ENCODE measurements at places on chromosomes 7 and 10.

DNA sequence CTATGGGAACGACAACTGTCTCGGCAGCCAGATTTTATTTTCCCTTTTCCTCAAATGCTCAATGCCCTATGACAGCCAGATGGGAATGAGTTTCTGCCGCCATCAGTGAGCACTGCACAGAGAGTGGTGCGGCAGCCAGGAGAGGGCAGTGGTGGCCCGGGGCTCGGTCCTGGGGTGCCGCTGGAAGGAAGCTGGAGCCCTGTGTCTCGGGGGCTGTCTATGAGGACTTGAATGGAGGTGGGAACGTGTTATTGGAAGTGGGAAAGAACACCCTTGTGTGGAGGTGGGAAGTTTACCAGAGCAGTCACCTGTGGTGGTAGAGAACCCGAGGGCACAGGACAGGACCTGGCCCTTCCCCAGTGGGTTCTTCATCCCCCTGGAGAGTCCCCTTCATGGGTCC lies 35.8 kb downstream of the JAKMIP3 start:
- DNase-seq: no peak

DNA sequence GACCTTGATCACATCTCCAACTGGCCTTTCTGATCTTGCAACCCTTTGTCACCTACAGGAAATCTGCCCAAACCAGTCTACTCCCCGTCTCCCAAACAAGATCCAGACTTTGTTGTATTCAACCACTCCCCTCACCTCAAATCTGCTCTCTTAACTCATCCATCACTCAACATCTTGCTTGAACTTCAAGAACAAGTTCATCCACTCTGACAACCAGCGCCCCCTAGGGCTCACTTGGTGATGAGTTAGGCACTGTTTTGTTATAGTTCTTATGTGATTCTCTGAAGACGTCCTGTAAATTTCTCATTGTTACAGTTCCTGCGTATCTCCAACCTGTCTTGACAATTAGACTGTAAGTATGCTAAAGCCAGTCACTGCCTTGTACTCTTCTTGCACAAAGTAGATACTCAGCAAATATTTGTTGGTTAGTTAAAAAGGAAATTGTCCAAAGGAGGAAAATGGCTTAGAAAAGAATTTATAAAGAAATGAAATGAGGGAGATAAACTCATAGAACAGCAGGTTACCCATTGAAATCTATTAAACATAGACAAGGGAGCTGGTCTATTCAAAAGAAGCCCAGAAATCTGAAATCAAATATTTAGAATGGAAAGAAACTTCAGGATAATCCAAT lies 5.3 kb downstream of the FRMD4A start:
- no peak for DNase-seq

DNA sequence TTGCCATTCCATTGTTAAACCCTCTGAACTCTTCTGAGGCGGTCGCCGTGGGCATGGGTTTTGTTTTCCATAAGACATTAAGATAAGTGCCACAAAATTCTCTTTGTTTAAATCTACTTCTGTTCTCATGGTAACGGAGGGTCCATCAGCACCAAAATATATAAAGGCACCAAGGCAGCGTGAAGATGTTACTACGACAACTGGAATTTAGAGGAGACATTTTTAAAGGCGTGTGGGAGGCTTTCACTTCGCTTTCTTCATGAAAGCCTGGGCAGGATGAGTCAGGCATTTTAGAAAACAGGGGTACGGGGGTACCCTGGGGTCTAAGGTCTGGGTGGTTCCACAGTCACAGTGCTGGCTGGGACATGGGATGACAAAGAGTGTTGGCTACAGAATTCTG lies 34.0 kb downstream of the SMKR1 start:
- no peak for DNase-seq

DNA sequence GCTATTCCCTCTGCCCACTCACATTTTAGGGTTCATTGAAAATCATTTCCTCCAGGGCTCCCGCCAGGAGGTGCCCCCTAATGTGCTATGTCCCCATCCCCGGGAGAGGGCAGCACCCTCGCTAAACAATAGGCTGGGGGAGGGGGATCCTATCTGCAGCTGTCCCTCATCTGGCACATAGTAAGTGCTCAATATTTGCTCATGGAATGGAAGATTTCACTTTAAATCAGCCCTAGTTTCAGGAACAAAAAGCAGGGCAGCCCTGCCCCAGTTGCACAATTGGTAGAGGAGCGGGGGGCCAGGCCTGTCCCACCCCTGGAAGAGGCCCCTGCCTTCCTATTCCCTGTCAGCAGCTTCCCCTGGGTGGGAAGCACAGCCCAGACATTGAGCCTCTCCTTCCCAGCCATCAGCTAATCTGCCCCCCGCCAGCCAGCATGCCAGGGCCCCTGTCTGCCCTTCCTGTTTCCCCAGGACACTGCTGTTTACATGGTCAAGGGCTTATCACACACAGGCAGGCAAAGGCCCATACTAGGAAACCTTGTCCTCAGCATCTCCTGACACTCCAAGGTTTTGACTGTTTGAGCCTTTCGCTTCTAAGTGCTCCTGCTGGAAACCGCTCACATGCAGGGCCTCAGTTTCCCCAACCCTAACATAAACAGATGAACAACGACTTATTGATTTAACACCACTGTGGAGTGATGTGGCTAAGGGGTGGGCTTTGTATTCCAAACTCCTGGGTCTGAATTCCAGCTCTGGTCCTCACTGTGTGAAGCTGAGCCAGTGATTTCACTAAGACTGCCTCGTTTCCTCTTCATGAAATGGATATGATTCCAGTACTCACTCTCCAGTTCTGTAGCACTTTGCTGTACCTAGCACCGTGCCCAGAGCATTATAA lies 130.7 kb upstream of the ZMIZ1 start:
- no peak for DNase-seq

DNA sequence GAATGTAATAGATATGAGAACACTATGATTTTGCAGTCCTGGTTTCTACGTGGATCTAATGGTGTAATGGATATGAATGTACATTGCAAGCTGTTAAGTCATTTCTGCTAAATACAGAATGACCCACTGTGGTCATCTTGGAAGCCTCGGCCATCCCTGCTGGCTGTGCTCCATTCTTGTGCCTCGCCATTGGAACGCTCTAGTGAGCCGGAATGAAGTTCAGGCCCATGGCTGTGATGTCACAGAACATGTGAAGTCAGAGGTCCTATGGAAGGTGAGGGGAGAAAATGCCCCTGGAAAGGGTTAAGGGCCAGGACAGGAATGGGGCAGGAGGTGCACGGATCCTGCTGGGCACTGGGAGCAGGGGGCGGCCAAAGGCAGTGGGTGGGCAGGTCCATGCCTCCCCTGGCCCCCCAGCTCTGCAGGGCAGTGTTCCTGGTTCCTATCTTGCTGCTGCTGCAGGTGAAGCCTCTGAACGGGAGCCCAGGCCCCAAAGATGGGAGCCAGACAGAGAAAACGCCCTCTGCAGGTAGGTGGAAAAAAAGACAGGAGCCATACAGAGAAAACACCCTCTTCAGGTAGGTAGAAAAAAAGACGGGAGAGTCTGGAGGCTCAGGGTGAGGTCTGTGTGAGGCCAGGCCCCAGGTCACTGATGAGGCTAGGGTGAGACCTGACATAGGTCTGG lies at the start of gene LLCFC1:
Gene LLCFC1, plus strand, starts transcription at position 259 of the 685 bp plus-strand sequence. Its CDS starts 138 bp downstream, at position 397.
- DNase-seq: no peak

GRCh38 chr7:107394831-107395230 lies 75.0 kb upstream of the GPR22 start:
- peak; percentile 4 for DNase-seq

DNA sequence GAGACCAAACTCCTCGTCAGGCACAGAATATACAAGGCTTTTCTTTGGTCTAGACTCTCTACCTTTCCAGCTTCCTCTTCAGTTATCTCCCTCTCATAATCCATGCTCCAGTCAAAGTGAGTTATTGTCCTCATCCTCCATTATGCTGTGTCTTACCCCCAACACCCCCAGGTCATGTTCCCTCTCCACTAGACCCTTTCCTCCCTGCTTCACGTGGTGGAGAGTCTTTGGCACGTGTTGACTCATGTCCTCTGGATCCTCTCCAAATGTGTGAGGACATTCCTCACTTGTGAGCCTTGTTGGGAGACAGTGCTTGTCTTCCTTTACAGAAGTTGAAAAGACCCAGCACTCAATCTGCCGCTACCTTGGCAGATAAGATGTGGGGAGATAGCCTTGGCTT lies 36.0 kb upstream of the DLD start:
- no peak for DNase-seq

DNA sequence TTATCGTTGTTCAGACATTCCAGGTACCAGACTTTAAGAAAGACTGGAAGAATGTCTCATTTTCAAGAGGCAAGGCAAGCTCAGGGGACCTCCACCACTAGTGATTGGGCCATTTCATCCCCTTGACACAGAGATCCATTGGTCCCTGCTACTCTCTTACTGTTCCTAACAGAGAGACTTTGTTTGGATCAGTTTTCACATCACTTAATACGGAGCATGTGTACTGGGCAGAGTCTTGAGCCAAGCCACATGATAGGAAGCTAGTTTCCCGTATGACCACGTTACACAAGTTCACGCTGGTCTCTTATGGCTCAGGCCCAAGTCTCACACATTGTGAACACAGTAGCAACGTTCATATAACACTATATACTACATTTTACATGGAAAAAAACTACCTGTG lies 269.9 kb downstream of the BAMBI start:
- no peak for DNase-seq

DNA sequence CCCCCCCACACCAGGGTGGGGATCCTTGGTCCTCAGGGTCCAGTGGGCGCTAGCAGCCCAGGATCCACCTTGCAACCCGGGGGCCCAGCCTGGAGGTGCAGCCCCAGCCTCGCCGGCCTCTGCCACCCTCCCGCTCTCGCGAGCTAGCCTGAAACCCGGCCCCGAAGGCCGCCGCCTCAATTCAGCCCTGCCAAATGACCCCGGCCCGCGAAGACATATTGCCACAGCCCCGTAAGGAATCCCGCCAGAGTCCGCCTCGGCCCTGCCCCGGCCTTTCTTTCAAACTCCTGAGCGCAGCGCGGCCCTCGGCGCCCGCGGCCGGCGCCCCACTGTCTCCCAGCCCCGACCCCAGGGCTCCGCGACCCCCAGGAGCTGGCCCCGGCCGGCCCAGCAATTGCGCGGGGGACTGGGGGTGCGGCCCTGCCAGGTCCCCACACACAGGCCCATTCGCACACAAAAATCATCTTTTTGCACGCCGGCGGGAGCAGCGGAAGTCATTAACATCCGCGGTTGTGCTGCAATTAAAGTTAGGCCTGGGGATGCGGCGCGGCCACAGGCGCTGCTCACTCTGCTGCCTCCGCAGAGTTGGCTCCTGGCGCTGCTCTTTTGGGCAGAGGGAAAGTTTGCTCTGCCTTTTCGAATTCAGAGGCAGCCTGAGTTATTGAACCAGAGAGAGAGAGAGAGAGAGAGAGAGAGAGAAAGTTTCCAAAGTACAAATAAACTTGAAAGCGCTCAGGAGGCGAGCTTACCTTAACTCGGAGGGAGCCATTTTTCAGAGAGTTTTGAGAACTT lies 4.0 kb downstream of the HOXA5 start:
- DNase-seq: no peak

GRCh38 chr10:7795605-7796004 lies 7.6 kb downstream of the ATP5F1C start:
- DNase-seq: no peak

DNA sequence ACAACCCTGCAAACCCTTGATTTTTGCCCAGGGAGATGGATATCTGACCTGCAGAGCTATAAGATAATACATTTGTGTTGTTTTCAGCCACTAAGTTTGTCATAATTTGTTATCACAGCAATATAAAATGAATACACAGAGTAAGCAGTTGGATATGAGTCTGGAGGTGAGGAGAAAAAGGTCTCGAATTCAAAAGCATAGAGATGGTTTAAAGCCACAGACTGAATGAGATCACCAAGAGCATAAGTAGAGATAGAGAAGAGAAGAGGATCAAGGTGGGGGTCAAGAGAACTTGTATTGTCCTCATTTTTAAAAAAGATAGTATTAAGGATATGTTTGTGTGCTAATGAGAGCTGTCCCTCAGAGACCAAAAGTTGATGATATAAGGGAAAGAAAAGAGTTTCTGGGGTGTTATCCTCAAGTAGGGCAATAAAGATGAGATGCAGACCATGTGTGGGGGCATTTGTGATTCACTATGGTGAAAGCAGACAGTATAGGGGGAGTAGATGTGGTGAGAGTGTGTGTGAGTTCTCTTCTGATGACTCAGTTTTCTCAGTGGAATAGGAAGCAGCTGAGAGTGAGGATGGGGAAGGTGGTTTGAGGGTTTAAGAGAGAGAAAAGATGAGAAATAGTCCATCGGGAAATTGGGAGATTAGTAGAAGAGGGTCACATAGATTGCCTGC lies 25.8 kb upstream of the PCGF5 start:
- no peak for DNase-seq

DNA sequence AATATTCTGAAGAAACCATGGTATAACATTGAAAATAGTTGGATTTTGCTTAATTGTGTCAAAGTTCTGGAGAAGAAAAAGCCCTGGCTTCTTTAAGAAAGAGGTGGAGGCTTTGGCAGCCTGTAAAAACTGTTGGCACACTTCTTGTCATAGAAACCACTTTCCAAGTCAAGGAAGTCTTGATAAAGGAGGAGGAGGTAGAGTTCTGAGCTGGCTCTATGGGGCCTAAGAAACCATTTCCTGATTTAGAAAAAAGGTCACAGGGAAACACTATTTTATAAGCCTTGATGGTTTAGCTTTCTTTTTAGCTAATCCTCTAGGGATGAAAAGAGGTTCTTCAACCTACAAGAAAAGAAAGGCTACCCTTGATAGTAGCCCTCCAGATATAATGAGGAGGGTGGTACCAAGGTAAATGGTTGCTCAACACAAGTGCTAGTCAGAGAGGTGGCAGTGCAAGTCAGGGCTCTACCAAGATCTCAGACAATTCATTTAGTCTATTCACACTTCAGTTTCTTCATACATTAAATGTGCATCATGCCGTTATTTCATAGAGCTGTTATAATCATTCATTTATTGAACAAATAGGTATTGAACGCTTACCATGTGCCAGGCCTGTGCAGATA lies 346.9 kb downstream of the RNLS start:
- no peak for DNase-seq

DNA sequence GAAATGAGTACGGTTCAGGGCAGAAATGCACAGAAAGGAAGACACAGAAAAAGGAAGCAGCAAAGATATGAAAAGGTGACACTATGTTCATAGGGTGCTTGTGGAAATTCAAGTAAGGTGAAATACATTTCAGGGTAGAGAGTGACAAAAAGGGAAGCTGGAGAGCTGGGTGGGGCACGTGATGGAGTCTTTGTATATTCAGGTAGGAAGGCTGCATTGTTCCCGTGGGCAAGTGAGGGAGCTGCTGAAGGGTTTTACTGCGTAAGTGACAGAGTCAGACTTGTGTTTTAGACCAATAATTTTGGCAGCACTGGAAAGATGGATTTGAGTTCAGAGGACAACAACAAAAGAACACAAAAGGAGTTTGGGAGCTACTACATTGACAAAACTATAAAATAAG lies 35.3 kb upstream of the ANK3 start:
- no peak for DNase-seq
